Activated effector memory CD4-positive, alpha-beta T cell treated with Interleukin-2 at 50 U/mL for 16 hours (primary cell): ENCODE measurements at places on chromosomes 5 and 9.

- no peak for DNase-seq
These were observed 91.3 kb downstream of the UNC13B start for GRCh38 chr9:35253075-35253474.

DNA sequence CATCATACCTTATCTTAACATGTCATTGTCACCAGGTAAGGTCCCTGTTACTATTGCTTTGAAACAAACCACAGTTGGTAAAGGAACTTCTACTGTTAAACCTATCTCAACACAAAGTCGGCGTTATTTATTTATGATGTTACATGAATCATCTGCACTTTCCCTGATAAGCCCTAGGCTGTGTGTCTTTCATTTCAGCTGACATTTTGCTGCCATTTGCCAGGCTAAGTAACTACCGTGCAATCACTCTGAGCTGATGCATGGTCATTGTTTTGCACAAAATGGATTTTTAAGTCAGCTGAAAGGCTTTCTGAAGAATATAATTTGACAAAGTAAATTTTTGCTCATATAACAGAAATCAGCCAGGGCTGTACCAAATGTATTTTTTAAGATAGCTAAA lies 546.5 kb downstream of the ZNF608 start:
- no peak for DNase-seq

DNA sequence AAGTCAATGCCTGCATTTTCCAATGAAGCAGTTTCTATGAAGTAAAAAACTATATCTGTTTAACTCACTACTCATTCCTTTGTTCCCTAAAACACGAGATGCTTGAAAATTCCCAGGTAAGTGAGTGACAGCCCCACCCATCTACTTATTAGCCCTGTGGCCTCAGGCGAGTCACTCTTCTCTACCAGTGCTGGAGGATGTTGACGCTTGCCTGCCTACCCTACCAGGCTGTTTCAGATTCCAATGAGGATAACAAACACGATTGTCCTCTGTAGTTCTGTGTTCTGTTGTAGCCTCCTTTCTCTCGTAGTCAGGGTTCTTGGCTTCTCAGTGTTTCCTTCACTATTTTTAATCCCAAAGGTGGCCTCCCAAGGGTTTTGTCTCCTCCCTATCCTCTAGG lies 388.8 kb downstream of the KDM4C start:
- no peak for DNase-seq

DNA sequence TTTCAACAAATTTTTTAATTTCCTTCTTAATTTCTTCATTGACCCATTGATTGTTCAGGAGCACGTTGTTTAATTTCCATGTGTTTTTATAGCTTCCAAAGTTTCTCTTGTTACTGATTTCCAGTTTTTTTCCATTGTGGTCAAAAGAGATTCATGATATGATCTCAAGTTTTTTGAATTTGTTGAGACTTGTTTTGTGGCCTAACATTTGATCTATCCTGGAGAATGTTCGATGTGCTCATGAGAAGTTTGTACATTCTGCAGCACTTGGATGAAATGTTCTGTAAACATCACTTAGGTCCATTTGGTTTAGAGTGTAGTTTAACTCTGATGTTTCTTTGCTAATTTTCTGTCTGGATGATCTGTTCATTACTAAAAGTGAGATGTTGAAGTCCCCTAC lies 14.7 kb upstream of the PPIC start:
- no peak for DNase-seq

DNA sequence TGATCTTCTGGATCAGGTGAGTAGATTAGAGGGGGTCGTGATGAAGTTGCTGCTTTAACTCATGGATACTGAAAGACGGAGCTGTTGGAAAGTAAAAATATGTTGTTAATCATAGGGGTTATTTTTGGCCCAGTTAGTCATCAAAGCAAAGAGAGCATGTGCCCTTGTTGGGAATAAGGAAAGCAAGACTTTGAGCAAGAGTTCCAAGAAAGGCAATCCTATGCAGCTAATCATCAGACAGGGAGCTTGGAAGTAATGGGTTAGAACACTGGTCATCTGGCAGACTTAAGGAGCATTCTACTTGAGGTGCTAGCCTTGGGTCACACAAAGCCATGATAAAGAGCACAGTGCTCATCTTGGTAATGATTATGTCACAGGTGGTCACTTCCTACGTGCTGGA lies 18.3 kb downstream of the ASPN start:
- DNase-seq: no peak

DNA sequence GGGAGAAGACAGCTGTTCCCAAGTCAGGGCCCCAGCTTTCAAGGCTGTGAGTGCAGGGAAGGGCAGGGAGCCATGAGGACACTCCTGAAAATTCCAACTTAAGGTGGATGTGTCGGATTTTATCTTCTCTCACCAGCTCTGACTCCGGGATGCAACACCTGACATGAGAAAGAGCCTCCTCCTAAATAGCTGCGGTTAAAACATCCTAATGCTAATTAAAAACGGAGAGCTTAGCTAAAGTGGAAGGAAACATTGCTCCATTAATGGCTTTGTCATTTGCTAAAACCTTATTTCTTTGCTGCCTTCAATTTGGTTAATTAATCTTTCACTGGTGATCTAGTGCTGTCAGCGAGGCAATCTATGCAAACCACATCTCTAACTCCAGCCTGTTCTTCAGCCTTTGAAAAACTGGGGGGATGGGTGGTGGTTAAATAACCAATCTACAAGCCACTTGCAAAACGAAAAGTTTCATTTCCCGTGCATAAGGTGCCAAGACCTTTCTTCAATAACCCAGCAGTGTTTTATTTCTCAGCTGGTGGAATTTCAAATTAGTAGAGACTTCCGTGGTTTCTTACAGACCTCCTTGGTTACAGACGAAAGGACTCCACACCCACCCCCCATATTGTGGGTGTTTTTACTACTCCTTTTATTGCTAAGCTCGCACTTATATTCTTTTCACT lies 379.6 kb downstream of the MLLT3 start:
- DNase-seq: no peak

DNA sequence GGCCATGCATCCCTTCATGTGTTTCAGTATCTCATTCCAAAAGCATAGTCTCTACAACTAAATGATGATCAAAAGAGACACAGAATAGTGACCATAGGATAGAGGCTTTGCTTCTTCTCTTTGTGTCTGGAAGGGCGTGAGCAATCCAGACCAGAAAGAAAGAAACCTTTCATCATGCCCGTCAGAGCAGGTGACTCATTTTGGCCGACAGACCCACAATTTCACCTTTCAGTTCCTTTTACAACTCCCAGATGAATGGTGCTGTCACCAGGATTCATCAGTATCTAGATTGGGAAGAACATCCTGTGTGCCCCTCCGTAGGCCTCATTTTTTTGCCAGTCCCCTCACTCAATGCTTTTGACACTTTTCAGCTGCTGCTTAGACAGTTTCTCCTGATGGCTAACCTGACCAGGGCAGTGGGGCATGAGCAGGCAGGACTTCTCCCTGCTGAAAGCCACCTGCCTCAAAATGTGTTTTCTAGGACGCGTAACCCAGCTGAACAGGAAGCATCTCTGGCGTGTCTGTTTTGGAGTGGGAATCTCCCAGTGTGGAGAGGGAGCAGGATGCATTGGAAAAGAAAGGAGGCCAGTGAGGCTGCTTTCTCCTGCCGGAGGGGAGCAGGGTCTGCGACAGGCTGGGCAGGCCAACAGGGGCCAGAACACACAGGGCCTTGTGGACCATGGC lies 21.2 kb downstream of the ABLIM3 start:
- no peak for DNase-seq

DNA sequence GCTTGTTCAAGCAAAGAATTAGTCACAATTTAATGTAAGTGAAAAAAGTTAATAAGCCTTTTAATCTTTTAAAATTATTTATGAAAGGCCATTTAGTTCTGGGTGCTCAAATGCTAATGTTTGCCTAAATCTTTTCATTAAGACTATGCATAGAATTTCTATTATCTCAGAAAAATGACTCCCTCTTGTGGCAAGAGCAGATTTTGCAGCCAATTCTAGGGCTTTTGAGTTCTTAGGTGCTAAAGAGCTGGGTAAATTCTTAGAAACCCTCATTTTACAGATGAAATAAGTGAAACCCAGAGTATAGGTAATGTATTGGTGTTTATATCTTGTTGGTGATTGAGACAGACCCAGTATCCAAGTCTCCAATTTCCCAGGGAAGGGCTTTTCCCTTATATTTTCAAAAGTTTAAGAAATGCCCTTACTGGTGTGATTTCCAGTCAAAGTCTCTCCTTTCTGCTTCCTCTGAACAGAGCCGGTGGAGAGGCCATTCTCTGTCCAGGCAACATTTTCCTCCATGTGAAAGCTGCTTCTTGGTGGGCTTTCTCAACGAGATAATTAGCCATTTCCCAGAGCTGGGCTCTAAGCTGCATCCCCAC lies 24.1 kb upstream of the PCSK5 start:
- DNase-seq: no peak

DNA sequence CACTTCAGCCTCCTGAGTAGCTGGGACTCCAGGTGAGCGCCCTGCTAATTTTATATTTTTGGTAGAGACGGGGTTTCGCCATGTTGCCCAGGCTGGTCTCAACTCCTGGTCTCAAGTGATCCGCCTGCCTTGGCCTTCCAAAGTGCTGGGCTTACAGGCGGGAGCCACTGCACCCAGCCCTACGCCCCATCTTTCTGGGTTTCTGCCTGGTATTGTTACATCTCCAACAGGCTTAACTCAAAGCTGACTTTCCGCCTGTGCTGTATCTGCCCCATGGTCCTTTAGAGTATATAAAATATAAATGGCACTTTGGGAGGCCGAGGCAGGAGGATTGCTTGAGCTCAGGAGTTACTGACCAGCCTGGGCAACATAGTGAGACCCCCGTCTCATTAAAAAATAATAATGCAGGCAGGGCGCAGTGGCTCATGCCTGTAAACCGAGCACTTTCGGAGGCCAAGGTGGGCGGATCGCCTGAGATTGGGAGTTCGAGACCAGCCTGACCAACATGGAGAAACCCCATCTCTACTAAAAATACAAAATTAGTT lies 36.5 kb upstream of the GLDC start:
- no peak for DNase-seq

GRCh38 chr9:16293610-16294009 lies 576.9 kb downstream of the BNC2 start:
- no peak for DNase-seq

GRCh38 chr5:65817931-65818330 lies 95.9 kb downstream of the NLN start:
- DNase-seq: no peak
